ENCODE measurements at places on chromosomes 4 and X. TPM values are rescaled to one million over a fixed set of nuclear protein-coding genes. Genes with fewer than 3 reads are reported as not detected.

- DNase-seq, result no peak
Measured at GRCh38 chrX:106780264-106780663, 22.2 kb upstream of the TBC1D8B start.

- no peak for DNase-seq
Measured at GRCh38 chrX:132757066-132757623, 201.3 kb downstream of the HS6ST2 start.

- DNase-seq, result no peak
Measured at GRCh38 chr4:81746071-81746470, 274.4 kb upstream of the RASGEF1B start.

NXF3 gene
- total RNA-seq, result not detected

- DNase-seq, result no peak
Measured at GRCh38 chrX:635428-636090, 5.0 kb downstream of the SHOX start.

UGT2B11 gene
- total RNA-seq, result not detected

DNA sequence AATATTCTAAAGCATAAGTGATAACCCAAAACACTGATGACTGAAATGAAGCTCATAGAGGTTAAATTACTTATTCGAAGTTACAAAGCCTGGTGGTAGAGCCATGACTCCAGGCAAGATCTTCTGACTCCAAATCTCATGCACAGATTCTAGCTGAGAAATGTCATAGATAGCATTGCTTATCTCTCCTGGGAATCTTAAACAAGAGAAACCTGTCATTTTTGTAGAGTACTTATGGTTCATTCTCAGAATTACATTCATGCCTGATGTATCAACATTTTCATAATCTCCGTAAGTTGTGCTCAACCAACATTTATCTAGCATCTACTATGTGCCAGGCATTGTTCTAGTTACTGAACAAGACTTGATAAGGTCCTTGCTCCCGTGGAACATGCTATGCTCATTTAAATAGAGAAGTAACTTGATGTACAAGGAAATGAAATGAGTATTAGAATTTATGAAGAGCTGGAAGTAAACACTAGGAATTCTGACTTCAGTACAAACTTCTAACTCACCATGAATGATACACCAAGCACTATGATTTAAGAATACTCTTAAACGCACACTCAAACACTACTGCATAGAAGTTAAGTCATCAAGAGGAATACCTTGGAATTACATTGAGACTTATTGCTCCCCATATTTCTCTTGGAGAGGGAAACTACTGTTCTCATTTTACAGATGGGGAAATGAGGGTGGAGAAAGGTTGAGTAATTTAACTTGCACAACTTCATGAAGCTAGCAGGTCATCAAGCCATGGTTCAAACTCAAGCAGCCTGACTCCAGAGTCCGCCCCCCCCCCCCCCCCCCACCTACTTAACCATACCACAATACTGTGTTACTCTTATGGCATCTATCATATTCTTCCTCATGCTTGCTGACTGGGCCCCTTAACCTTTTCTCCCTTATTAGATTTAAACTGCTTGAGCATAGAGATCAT is 45.4 kb downstream of the MBNL3 start:
- no peak for DNase-seq

HCFC1 gene
- total RNA-seq, result 30.3 TPM

GRCh38 chrX:356385-357034 is 30.2 kb downstream of the PPP2R3B start:
- no peak for DNase-seq

GRCh38 chr4:140584439-140584838 is 15.7 kb upstream of the UCP1 start:
- DNase-seq, result no peak

TMEM144 gene
- 229 TPM for total RNA-seq

KCTD8 gene
- not detected for total RNA-seq

- no peak for DNase-seq
Measured at GRCh38 chr4:149077181-149077580, 635.0 kb upstream of the NR3C2 start.

GRCh38 chr4:66681962-66682361 is 863.3 kb downstream of the CENPC start:
- DNase-seq, result no peak

GRCh38 chr4:65653740-65654361 is 16.4 kb downstream of the EPHA5 start:
- DNase-seq, result no peak

GAGE12J gene
- not detected for total RNA-seq

PARM1 gene
- 0.52 TPM for total RNA-seq

NOX1 gene
- 0.78 TPM for total RNA-seq

DNA sequence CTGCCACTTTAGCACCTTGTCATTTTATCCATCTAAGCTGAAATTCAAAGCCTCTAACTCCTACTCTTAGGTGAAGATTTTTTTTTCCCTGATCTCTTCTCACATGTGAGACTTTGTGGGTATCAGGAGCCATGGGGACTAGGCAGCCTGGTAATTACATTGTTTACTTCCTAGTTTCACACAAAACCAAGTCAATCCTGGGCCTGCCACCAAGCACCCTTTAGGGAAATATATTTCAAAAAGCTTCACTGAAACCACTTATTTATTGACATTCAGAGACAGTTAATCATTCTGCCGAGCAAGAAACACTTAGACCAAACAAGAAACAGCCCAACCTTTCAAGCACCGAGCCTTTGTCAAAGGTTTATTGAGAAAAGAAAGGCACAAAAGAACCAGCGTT is 200.0 kb downstream of the RELL1 start:
- DNase-seq, result no peak

PPAT gene
- total RNA-seq, result 39.8 TPM

DNA sequence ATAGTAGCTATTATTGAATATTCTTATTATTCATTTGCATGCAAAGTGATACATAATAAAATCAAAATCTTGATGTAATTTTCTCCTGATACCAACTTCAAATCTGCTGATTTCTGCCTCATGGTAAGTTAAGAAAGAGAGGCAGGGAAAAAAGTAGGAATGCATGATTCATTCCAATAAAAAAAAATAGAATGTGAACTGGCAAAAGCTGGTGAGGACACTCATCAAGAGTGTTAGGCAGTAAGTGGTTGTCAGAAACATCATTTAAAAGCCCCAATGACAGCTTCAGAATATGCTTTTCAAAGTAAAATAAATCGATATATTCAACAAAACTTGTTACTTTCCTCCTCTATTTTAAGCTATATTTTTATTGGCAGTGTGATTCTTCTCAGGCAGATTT is 979.1 kb downstream of the TECRL start:
- no peak for DNase-seq

DNA sequence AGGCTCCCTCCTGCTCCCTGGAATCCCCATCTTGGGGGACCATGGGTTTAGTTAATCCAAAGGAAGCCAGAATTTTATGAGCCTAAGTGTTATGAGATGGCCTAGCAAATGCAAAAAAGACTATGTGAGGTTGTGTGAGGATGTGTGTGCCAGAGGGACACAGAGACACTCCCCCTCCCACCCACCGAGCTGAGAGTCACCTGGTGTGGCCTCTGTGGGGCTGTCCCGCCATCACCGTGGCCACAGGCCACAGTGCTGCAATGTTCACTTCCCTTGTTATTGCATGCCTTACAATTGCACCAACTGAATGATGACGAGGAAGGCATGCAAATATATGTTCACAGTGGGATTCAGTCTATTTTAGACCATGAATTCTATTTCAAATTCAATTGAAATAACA is 601 bp upstream of the FGFBP2 start:
- no peak for DNase-seq

- no peak for DNase-seq
Measured at GRCh38 chrX:128691872-128692271, 639.7 kb upstream of the ACTRT1 start.

GRCh38 chr4:48813964-48814363 is 16.9 kb upstream of the OCIAD1 start:
- DNase-seq, result no peak

GRCh38 chr4:113673450-113673849 is 88.1 kb downstream of the CAMK2D start:
- DNase-seq, result no peak

BEX5 gene
- 3.0 TPM for total RNA-seq

F8 gene
- 3.4 TPM for total RNA-seq

GRCh38 chrX:11445540-11445939 is 152.3 kb downstream of the AMELX start:
- DNase-seq, result peak; percentile 38

DNA sequence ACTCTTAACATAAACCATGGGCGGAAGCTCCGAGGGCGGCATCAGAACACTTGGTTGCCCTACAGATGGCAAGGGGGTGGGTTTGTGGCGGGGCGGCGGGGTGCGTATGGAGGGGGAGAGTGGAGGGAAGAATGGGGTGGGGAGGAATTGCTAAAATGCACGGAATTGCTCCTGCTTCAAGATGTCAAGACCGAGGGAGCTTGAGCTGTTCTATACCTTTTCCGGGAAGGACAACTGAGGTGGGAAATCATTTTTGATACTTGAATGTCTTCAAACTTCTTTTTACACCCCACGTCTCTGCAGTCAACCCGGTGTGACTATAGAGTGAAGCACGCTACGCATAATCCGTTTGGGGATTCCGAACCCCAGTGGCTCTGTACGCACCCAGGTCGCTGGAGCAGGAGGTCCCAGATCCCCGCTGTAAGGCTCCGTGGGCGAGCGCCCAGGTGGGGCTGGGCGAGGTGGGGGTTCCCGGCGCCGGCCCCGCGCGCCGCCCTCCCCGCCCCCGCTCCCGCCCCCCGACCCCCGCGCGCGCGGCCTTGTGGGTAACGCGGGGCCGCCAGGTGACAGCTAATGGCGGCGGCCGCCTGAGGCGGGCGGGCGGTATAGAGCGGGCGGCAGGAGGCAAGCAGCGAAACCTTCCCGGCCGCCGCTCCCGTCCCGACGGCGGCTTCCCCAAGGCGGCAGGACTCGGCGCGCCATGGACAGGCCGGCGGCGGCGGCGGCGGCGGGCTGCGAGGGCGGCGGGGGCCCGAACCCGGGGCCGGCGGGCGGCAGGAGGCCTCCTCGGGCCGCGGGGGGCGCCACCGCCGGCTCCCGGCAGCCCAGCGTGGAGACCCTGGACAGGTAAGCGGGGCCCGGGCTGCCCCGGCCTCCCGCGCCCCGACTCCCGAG is at the start of gene MTMR1:
Gene MTMR1, plus strand, starts transcription at position 566 of the 894 bp plus-strand sequence. Its CDS starts 135 bp downstream, at position 701.
- DNase-seq, result no peak

MRFAP1 gene
- total RNA-seq, result 64.5 TPM

All from NCI-H460 (cell line).